ENCODE measurements at places on chromosomes 13 and 19. TPM values are rescaled to one million over a fixed set of nuclear protein-coding genes. Genes with fewer than 3 reads are reported as not detected.

The TPTE2 gene
- total RNA-seq, result not detected

DNA sequence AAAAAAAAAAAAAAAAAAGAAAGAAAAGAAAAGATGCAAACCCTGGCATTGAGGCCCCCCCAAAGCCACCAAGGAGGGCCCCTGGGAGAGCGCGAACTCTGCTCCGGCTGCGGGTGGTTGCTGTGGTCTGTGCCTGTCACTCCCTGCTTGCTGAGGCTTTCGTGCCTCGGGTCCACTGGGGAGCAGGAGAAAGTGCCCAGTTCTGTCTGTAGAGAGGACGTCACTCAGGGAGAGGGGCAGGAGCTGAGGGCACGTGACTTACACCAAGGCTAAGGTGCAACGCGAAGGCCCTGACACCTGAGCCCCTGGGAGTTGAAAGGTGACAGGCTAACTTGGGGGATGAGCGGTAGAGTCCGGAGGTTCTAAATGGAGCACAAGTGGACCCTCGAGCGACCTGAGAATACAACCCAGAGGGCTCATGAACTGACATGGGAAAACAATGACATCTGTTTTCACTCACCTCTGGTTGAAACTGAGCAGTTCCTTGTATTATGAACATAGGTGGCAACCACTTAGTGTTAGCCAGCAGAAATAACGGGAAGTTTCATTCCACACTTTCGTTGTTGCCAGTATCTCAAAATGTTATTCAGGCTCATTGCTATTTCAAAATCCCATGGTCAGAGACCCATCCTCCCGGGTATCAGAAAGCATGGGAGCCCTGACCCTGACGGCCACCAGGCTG is 69.2 kb upstream of the TM9SF2 start:
- DNase-seq, result no peak

DNA sequence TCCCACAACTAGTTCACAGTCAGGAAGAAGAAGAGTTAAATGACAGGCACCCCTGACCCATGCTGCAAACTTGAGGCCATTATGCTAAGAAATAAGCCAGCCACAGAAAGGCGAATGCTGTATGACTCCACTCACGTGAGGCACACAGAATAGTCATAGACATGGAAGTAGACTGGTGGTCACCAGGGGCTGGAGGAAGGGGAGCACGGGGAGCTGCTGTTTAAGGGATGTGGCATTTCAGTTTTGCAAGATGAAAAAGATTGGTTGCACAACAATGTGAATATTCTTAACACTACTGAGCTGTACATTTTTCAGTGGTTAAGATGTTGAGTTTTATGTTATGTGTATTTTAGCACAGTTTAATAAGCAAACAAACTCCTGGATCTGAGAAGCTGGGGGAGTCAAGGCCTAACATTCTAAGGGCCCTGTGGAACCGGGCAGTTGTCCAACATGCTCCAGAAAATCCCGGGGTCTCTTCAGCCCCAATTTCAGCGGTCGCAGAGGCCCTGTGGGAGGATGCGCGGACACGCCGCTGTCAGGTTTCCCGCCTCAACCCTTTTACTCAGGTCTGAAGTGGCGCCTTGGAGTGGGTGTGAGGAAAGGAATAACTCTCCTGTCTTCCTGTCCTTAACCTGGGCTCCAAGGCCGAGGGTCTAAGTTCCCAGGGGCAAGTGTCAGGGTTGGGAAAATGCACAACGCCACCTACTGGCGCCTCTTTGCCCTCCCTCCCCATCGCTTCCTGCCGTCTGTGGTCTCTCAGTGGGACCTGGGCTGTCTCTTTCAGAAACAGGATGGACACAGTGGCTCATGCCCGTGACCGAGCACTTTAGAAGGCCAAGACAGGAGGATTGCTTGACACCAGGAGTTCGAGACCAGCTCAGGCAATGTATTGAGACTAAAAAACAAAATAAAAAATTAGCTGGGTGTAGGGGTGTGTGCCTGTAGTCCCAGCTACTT is 4.4 kb upstream of the TMEM272 start:
- peak; percentile 17 for DNase-seq

The DMAC2 gene
- 56.7 TPM for total RNA-seq

GRCh38 chr13:60286707-60287106 is 110.3 kb upstream of the TDRD3 start:
- no peak for DNase-seq

The NTF4 gene
- not detected for total RNA-seq

- no peak for DNase-seq
Observed at GRCh38 chr13:39515224-39515714, 87.7 kb downstream of the LHFPL6 start.

GRCh38 chr19:7098096-7098495 is 28.6 kb downstream of the ZNF557 start:
- DNase-seq, result no peak

The ZNF554 gene
- 1.8 TPM for total RNA-seq

GRCh38 chr13:100339411-100339940 is 249.1 kb downstream of the GGACT start:
- DNase-seq, result no peak

All from activated T-helper 1 cell treated with anti-CD3 and anti-CD28 coated beads, Interleukin-12 subunit alpha, Interleukin-12 subunit beta, Interleukin-2, Interleukin-4 antibody, amounts not matched to agents 30 ng/mL and 10 ng/mL and 1 ng/mL, durations not matched to agents 14 hours and 24 hours and 36 hours (primary cell).